ENCODE measurements at places on chromosomes 12 and 14.

DNA sequence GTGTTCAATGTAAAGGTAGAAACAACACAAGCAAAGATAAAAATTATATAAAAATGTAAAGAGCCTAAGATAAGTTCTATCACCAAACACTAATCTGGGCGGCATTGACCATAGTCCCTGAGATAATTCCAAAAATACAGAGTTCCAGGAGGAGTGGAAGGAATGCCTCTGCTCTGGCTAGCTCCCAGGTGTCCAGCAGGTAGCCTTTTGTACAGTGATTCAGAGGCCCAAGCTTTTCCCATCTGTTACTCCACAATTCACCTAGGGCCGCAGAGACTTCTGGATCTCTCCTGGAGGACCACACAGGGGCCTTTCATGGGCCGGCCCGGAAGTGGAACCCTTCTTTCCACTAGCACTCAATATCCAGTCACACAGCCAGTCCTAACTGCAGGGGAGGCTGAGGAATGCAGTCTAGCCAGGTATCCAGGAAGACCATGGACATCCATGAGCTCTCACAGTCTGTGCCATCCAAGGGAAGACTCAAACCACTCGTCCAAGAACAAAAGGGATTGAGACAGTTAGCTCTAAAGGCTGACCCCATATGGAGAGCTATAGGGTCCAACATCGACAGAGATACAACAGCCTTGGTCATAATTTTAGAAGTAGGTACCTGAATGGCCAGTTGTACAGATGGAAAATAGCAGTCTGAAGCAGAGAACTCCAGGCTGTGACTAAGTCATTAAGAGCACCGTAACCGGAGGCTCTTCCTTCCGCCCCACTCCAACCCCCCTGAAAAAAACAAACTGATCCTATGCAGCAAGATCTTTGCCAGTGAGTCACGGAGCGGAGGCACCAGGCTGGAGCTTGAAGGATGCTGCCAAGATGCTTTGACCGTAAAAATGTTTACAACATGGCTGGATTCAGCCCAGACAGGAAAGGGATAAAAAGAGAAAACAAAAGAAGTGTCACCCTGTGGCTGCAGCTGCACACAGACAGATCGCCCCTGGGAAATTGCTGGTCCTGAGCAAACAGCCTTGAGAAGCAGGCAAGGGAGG, 204.8 kb downstream of the NUAK1 start:
- DNase-seq: no peak

GRCh38 chr14:53193193-53193592, 40.1 kb upstream of the DDHD1 start:
- DNase-seq: no peak

DNA sequence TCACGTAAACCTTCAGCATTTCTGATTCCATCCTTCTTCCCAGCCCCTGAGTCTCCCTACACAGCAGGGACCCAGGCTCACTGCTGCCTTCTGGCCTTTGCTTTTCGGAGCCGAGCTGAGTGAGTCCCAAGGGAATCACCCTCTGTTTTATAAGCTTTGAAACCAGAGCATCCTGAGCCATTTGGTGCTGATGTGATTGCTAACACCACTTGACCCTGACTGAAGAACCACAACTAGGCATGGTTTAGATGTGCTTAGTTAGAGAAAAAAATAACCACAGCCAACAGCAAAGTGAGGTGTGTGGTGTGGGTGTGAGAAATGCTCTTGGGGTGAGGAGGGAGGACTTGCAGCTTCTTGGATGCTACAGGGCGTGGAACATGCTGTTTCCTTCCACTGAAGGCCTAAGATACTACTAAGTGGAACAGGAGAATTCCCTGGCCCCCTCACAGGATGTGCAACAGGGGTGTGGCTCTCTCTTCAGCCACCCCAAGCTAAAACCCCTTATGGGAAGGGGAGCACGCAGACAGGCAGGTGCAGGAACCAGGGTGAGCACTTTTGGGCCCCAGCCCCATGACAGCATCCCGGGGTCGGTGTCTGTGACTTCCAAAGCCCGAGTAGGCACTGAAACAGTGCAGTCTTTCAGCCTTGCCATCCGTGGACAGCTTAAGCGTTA, at the start of gene TC2N:
Gene TC2N (minus strand): TSS at position 221 of the 673 bp plus-strand sequence. CDS start 53,767 bp downstream, outside the sequence.
- DNase-seq: no peak

DNA sequence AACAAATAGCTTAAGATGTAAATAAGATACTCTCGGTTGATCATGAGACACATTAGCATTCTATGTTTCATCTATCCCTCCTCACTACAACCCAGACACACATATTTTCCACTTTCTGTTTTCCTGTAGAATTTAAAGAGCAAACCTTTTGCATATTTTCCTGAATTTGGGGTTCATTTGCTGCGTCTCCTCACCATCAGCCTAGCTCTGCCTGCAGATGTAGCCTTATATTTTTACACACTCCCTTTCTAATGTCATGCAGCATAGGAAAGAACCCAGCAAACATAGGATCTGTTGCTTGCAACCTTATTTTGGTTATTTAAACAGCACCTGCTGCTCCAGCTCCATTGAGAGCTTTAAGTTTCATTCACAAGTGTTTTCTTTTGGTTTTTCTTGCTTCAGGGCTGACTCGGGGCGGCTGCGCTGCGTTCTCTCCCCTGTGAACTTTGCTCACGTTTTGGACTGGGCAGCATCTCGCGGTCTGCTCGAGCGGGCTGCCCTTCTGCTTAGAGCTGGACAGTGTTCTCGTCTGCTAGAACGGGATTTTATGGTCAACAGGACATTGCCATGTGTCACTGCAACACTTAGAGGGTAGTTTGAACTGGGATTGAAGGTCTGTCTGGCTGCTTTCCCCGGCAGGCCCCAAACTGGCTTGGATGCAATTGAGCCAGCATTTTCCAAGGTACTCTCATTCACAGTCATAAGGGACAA, 57.8 kb upstream of the VRK1 start:
- no peak for DNase-seq

DNA sequence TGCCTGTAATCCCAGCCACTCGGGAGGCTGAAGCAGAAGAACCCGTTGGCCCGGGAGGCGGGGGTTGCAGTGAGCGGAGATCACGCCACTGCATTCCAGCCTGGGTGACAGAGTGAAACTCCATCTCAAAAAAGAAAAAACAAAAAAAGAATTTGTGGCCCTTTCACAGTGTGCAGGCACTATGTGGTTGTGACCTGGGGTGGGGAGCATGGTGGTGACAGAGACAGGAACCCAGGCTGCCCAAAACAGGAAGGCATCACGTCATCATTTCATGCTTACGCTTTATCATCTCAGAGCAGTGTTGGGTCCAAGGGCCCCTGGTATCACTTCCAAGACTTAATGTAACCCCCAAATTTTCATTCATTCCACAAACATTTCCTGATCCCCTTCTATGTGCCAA, 175.7 kb upstream of the GSC start:
- DNase-seq: no peak

DNA sequence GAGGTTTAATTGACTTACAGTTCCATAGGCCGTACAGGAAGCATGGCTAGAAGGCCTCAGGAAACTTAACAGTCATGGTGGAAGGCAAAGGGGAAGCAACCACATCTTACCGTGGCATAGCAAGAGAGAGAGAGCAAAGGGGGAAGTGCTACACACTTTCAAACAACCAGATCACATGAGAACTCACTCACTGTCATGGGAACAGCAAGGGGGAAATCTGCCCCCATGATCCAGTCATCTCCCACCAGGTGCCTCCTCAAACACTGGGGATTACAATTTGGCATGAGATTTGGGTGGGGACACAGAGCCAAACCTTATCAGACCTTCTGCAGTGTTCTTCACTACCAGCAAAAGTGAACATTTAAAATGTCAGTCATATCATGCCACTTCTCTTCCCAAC, 58.9 kb downstream of the USP15 start:
- DNase-seq: no peak

DNA sequence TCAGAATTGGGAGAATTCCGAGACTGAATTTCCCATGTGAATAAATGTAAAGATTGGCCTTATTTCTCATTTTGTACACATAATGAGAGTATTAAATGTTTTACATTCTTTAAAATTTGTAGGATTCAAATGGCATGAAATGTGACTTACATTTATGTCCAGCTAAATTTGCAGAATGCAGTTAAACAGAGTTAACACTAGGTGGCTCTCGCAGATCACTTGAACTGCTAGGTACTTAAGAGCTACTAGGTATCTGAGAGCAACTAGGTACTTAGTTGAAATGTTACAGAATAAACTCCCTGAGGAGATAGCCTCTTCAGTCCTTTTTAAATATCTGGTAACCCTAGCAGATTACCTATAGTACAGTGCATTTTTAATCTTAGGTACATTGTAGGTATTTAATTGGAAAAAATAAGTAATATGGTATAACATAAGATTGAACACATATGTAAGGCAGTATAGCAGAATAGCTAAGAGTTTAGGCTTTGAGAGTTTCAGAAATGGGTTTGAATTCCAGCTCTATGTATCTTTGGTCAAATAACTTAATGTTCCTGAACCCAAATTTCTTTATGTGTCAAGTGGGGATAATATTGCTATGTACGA, 73.8 kb downstream of the KIAA0586 start:
- DNase-seq: no peak

All from GM12892 (cell line).